NCI-H2171 (cell line): ENCODE measurements at places on chromosomes 6 and 20.

DNA sequence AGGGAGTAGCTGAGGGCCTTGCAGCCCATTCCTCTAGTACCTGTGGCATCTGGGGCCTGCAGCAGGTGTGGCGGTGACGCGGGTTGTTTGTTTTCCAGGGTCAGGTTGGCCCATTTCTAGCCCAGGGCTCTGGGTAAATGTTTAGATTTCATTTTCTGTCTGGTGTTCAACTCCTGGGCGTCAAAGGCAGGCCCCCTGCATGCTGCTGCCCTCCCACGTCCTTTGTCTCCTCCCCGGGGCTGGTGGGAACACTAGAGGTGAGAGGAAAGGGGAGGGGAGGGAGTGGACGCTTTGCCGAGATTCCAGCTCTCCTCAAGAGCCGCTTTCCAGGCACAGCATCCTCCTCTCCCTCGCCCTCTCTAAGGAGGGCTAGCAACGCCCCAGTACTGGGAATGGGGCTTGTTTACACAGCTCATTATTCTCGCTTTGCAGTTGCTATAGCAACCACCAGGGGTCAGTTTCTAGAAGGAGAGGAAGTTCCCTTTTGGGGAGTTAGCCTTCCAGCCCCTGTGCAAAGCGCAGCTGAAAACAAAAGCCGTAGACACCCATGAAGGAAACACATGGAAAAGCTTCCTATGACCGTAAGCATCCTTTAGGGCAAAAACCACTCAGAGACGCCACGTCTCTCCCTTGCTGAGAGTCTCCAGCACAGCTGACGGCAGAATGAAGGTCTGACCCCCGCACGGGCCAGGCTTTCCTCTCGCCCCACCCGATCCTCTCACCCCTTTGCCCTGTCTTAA, 170.6 kb downstream of the LY86 start:
- DNase-seq = peak; percentile 2

DNA sequence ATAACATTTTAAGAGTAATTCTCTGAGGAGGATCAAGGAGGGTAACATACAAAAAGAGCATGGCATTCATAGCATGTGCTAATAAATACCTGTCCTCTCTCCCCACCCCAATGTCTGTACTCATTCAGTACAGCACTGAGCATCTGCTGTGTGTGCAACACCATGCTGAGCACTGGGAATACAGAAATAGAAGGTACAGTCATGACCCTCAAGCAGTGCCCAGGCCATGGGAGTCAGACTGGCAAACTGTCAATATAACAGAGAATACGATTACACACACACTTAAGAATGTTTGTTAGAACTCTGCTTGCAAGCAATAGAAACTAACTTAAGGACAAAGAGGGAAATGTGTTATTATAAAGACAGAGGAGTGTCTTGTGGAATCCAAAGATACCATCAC, 24.7 kb upstream of the ZFAND3 start:
- no peak for DNase-seq

- no peak for DNase-seq
Measured at GRCh38 chr6:9484091-9484490, 930.8 kb downstream of the TFAP2A start.

GRCh38 chr6:167125410-167125809, 2.5 kb downstream of the CCR6 start:
- DNase-seq = no peak

DNA sequence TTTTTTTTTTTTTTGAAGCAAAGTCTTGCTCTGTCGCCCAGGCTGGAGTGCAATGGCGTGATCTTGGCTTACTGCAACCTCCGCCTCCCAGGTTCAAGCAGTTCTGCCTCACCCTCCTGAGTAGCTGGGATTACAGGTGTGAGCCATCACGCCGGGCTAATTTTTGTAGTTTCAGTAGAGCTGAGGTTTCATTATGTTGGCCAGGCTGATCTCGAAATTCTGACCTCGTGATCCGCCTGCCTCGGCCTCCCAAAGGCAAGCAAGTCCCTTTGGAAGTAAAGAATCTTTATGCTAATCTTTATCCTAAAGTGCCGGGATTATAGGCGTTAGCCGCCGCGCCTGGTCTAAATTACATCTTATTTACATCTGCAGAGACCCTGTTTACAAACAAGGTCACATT, 1.5 kb downstream of the PSMG4 start:
- no peak for DNase-seq

- DNase-seq = no peak
Measured at GRCh38 chr20:33604991-33605370, 57.1 kb upstream of the C20orf144 start.

GRCh38 chr20:3771552-3772058, 4.1 kb upstream of the ADISSP start:
- DNase-seq = no peak

- DNase-seq = no peak
Measured at GRCh38 chr20:43287637-43288036, 97.9 kb upstream of the PTPRT start.

GRCh38 chr6:971981-972640, 279.2 kb upstream of the EXOC2 start:
- DNase-seq = no peak

DNA sequence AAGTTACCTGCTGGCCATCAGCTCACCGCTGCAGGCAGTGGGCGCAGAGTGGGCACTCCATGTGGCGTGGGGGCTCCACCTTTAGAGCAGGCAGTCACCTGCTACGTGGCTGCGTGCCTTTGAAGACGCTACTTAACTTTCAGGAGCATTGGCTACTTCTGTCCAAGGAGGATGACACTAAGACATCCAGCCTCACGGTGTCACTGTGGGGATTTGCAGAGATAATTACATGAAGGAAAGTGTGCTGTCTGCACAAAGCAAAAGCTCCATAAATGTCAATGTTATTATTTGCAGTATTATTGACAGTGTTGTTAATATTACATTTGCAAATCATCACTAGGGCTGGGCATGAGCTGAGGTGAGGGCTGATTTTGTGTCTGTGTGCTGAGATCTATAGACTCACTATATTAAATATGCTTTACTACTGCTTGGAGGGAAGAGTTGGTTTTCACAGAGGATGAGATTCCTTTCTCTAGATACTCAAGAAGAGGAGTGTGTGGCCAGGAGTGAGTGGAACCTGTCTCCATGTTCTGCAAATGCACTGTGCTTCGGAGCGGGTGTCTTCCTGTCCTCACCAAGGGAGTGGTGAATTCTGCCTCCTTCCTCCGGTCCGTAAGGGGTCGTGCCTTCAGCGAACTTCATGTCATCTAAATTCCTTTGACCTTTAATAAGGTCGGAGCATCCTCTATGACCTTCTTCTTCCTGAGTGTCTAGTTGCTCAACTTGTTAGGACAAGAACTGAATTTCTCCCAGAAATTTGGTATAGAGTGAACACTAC, 165.8 kb upstream of the SYNDIG1 start:
- DNase-seq = no peak

DNA sequence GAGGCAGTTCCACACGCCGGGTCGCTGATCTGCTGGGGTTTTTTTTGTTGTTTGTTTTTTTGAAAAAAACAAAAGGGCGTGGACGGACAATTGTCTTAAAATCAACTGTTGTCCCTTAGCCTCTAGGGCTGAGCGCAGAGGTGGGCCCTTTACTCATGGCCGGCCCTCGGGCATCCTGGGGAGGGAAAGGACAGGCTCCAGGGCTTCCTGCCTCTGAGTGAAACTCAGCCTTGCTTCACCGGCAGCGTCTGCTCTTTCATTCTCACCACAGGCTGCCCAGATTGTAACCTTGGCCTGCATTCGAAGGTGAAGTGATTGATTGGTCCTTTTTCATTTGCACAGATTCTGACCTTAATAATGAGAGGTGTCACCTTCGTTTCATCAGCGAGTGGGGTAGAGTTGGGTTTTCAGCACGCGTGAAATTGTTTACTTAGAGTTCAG, 797 bp downstream of the SMIM13 start:
- DNase-seq = peak; percentile 35

GRCh38 chr6:15400572-15401004, 154.7 kb downstream of the JARID2 start:
- peak; percentile 32 for DNase-seq

GRCh38 chr20:9323622-9324021, 190.8 kb upstream of the LAMP5 start:
- no peak for DNase-seq

- no peak for DNase-seq
Measured at GRCh38 chr6:89613790-89614189, 24.8 kb downstream of the LYRM2 start.

- DNase-seq = no peak
Measured at GRCh38 chr6:169785566-169785965, 34.1 kb downstream of the ERMARD start.
